ENCODE measurements at places on chromosomes 5 and 9. TPM values are rescaled to one million over a fixed set of nuclear protein-coding genes. Genes with fewer than 3 reads are reported as not detected.

TAF1L gene
- not detected for total RNA-seq

F2RL2 gene
- total RNA-seq, result 7.9 TPM

LSM11 gene
- 9.9 TPM for total RNA-seq

PCDHB10 gene
- total RNA-seq, result 4.3 TPM

- DNase-seq, result no peak
These were observed 9.3 kb upstream of the MYOT start for GRCh38 chr5:137858223-137858916.

- no peak for DNase-seq
These were observed 12.8 kb upstream of the PANK3 start for GRCh38 chr5:168592014-168592368.

DNA sequence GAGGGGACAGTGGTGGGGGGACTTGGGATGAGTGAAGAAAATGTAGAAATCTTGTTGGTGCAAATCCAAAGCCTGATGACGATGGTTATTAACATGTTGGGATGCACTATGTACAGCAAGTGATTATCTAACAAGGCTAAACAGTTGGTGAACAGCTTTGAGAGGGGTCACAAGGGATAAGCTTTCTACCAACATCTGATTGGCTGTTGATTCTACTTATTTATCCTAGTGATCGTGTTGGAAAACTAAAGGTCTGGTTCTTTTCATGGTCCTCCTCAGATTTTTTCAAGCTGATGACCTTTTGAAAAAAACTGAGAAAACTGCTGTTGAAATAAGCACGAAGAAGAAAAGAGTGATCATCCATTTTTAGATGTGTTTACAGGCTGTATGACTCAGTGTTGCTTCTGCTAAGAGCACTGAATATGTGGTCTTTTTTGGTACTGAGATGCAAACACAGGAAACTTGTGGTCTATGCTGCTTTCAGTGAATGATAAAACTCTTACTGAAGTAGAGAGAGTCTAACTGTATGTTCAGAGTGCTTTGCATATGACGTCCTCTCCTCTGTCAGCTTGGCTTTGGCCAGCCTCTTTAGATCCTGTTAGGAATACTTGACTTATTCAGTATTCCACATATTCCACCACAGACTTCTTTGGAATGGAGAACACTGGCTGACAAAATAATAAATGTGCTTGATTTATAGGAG is 174.8 kb downstream of the SLF1 start:
- DNase-seq, result no peak

DNA sequence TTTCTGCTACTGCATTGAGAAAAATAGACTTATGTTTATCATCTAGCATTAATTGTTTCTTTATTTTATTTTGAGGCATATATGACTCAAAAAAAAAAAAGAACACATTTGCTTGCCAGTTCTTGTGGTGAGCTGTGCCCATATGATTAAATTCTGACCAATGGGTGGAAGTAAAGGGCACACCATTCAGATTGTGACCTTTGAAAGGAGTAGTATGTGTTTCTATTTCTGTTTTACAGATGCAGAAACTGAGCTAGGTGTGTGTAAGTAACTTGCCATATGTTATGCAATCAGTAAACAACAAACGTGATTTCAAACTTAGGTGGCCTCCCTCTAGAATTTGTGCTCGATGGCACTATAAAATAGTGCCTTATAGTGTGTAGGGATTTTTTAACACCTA is 368.1 kb upstream of the EDIL3 start:
- DNase-seq, result no peak

- no peak for DNase-seq
These were observed 77.6 kb downstream of the LIFR start for GRCh38 chr5:38478878-38479277.

DNA sequence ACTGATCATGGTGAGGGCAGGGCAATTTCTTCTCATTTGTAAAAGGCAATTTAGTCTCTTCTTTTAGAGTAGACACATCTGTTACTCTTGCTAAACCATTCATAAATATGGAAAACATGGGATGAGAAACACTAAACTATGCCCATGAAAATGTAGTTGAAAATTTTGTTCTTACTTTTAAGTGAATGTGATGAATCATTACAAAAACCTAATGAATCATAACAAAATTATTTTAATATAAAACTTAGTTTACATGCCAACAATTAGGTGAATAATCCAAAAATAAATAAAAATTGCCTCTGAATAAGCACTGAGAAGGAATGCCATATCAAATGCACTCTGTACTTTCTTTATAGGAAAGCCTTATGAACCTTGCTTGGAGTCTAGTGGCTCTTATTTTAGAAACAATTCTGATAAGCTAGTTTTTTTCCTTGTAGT is 297.7 kb upstream of the EFNA5 start:
- DNase-seq, result no peak

DNA sequence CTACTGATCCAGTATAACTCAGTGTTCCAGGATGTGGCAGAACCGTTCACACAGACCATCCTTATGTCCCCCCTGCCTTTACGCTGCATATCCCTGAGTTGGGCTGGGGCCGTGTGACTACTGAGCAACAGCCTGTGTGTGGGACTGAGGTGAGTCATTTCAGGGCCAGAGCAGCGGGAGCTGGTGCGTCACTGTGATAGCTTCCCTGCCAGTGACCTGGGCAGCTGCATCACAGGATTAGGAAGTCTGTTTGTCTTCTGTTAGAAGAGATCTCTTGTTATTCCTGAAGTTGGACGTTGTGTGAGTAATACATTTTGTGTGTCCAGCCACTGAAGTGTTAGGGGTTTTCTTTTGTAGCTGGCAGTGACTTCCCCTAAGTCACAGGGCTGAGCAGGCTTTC is 35.6 kb downstream of the TPPP start:
- DNase-seq, result no peak

DNA sequence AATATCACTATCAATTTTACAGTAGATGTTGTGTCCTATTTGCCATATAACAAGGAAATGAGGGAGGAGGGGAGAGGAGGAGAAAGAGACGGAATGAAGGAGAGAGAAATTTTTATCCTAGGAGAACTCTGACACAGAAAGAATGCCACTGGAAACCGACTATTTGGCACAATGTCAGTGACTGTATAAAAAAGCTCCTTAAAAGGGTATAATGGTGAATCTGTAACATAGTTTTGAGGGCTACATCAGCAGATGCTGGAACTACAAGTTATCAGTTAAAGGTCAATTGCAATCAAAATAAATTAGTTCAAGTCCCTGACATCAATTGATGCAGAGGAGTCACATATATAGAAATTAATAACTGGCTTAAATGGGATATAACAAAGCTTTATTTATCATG is 5.7 kb downstream of the EDIL3 start:
- no peak for DNase-seq
